Activated naive CD4-positive, alpha-beta T cell treated with anti-CD3 and anti-CD28 coated beads for 36 hours (primary cell): ENCODE measurements at places on chromosomes 1 and 21.

- DNase-seq: peak; percentile 27
Measured at GRCh38 chr1:1272341-1273208, 1.1 kb downstream of the UBE2J2 start.

- DNase-seq: peak; percentile 14
Measured at GRCh38 chr1:168135116-168135920, 1.4 kb downstream of the GPR161 start.

DNA sequence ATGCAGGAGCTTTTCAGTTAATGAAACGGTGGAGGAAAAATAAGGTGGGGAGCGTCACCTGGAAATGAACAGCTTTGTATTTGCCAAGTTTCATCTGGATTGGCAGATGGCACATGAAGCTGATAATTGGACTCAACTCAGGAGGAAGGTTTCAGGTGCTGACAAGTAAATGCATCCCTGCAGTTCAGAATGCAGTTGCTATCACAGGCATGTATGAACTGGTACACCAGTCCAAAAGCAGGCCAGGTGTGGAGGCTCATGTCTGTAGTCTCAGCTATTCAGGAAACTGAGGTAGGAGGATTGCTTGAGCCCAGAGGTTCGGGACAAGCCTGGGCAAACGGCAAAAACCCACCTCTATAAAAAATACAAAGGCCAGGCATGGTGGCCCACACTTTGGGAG lies 15.5 kb downstream of the DEGS1 start:
- DNase-seq: no peak

GRCh38 chr1:58791106-58791505 lies 7.3 kb upstream of the JUN start:
- no peak for DNase-seq

GRCh38 chr1:8844501-8845006 lies 27.1 kb upstream of the RERE start:
- no peak for DNase-seq

- no peak for DNase-seq
Measured at GRCh38 chr21:38567335-38567969, 69.2 kb upstream of the ERG start.

- DNase-seq: no peak
Measured at GRCh38 chr1:230792691-230793462, 45.7 kb downstream of the CAPN9 start.

DNA sequence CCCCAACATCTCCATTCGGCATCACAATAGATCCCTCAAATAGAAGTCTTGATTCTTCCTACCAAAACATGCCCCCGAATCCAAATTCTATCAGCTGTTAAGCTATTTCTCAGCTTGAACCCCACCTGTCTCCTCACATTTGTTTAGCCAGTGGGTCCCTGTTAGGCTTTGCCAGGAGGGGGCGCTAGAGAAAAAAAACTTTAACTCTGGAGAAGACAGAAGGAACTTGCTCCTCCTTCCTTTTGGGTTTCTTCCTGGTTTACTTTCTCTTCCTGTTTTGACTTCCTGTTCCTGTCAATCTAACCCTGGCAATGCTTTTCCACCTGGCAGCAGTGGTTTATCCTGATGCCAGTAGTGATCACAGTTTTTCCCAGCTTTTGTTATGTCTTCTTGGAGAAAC lies 95.6 kb upstream of the KCNK1 start:
- peak; percentile 50 for DNase-seq

GRCh38 chr1:4745560-4745959 lies 91.2 kb downstream of the AJAP1 start:
- peak; percentile 18 for DNase-seq

GRCh38 chr1:204065174-204065985 lies 7.5 kb upstream of the SOX13 start:
- no peak for DNase-seq

DNA sequence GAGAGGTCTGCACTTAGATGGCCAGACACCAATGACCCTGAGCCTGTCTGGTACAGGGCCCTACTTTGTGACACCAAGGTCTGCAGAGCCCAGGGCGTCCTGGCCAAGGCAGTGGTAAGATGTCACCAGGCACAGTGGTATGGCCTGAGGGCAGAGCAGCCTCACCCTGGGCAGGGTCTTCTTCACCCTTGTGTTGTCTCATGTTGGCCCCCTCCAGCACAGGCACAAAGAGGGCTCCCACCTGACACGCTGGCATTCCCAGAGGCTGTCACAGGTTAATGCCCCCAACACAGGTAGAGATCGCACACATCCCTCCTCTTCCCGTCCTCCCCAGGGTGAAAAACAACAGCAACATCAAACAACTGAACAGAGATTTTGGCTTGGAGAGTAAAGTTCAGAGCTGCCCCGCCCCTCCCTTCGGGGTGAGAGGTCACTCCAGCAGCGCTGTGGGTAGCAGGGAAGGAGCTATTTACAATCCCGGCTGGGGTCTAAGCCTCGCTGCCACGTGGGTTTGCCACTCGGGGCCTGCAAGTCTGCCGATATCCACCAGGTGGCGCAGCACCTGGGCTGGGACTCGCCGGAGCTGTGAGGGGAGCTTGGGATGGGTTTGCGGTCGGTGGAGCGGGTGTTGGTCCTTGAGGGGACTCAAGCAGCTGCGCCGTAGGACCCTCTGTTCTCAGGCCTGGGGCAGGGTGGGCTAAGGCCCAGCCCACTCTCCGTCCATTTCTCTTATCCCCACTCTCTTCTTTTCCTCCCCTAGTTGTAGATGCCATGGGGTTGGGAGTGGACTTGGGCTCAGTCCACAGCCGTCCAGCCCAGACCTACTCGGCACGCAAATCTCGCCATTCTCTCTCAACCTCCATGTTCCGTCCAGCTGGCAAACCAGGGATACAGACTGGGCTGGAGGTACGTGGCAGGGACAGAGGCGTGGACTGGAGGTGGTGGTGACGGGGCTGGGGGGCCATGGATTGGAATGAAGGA lies 12.7 kb downstream of the EFNA3 start:
- DNase-seq: peak; percentile 84
